ENCODE measurements at places on chromosomes 4 and X.
A peak's percentile ranks its signal among the peaks of the same experiment; 100 is the strongest.

- DNase-seq = no peak
Measured at GRCh38 chr4:75308049-75308448, 206.2 kb downstream of the RCHY1 start.

- DNase-seq = no peak
Measured at GRCh38 chr4:3221184-3221494, 27.8 kb upstream of the MSANTD1 start.

- DNase-seq = peak; percentile 18
Measured at GRCh38 chrX:9148615-9149399, 114.9 kb upstream of the FAM9B start.

DNA sequence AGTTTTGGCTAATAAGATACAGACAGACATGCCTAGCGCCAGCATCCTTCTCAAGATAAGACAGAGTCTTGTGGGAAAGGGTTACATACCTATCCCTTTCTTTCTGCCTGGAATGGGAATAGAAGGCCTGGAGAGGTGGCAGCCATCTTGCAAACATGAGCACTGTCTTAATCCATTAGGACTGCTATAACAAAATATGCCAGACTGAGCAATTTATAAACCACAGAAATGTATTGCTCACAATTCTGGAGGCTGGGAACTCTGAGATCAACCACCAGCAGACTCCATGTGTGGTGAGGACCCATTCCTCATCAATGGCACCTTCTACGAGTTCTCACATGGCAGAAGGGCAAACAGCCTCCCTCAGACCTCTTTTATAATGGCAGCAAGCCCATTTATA lies 26.5 kb upstream of the NEIL3 start:
- DNase-seq = no peak

GRCh38 chrX:21412029-21412428 lies 37.8 kb downstream of the CNKSR2 start:
- DNase-seq = no peak

- DNase-seq = no peak
Measured at GRCh38 chr4:31086756-31087330, 366.7 kb downstream of the PCDH7 start.

- DNase-seq = no peak
Measured at GRCh38 chrX:55648434-55648833, 25.2 kb downstream of the FOXR2 start.

- DNase-seq = no peak
Measured at GRCh38 chr4:98566361-98567008, 91.9 kb downstream of the TSPAN5 start.

DNA sequence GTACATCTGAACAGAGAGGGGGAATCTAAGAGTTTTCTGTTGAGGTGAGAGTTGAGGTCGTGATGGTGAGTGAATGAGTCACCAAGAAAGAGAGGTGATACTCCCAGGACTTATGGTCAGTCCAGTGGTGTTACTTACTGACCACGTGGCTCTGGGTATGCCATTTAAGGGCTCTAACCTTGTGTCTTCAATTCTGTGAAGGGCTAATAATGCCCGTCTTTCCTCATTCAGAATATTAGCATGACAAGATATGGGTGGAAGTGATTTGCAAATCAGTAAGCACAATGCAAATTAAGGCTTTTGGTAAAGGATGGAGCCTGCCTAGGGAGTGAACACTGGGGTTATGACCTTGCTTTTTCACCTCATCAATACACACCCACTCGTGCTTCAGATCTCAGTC lies 75.2 kb downstream of the COQ2 start:
- no peak for DNase-seq

DNA sequence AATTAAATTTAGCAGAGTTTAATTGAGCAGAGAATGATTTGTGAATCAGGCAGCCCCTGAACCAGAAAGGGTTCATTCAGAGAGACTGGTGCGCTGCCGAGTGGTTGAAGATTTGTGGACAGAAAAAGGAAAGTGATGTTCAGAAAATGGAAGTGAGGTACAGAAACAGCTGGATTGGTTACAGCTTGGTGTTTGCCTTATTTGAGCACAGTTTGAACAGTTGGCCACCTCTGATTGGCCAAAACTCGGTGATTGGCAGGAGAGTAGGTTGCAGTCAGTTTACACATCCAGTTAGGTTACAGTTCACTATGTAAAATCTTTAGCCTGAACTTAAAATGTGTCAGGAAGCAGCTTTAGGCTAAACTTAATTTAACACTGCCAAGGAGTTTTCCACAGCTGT lies 14.9 kb downstream of the MID1IP1 start:
- no peak for DNase-seq

- no peak for DNase-seq
Measured at GRCh38 chr4:6891436-6892170, 18.0 kb upstream of the TBC1D14 start.

DNA sequence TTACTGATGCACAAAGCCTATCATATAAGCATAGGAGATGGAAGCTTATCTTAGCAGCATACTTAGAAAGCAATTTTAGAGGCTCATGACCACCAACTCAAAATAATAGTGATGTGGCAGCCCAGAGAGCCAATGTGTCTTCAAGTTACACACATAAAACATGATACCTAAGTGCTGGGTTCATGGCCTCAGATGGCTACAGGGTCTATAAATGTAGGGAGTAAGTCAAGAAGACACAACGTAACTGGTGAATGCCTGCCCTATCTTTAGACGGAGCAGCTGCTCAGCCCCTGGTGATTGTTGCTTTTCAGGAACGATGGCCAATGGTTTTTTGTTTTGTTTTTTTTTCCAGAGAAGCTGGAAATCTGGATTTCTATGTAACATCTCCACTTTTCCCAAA lies 42.8 kb downstream of the RNF150 start:
- no peak for DNase-seq

DNA sequence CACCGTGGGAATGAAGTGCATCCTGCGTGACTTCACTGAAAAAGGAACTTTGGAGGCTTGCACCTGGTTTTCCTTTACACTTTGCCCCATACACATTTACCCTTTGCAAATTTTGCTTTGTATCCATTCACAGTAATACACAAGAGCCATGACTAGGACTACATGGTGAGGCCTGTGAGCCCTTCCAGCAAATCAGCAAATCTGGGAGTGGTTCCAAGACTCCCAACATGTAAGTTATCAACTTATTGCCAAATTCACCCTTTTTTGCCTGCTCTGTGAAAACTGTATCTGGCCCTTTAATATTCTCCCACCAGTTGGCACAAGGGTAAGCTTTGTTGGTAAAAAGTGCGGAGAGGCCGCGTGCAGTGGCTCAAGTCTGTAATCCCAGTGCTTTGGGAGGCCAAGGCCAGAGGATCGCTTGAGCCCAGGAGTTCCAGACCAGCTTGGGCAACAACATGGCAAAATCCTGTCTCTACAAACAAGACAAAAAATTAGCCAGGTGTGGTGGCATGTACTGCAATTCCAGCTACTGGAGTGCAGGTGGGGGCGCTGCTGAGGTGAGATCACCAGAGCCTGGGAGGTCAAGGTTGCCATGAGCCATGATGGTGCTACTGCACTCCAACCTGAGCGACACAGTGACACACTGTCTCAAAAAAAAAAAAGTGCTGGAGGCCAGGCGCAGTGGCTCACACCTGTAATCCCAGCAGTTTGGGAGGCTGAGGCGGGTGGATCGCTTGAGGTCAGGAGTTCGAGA lies 5.0 kb downstream of the PRMT9 start:
- DNase-seq = peak; percentile 74

GRCh38 chrX:130097507-130098209 lies 12.6 kb downstream of the ELF4 start:
- DNase-seq = peak; percentile 16

- DNase-seq = no peak
Measured at GRCh38 chr4:1116838-1117237, 3.5 kb upstream of the RNF212 start.

GRCh38 chr4:40745285-40745984 lies 4.3 kb upstream of the NSUN7 start:
- DNase-seq = no peak

DNA sequence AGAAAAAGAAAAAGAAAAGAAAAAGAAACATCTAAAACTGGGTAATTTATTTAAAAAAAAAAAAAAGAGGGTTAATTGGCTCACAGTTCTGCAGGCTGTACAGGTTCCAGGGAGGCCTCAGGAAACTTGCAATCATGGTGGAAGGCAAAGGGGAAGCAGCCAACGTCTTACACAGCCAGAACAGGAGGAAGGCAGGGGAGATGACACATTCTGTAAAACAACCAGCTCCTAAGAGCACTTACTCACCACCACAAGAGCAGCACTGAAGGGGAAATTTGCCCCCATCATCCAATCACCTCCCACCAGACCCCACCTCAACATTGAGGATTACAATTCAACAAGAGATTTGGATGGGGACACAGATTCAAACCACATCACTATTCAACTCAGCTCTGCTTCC lies 36.8 kb upstream of the TMEM184C start:
- DNase-seq = no peak

DNA sequence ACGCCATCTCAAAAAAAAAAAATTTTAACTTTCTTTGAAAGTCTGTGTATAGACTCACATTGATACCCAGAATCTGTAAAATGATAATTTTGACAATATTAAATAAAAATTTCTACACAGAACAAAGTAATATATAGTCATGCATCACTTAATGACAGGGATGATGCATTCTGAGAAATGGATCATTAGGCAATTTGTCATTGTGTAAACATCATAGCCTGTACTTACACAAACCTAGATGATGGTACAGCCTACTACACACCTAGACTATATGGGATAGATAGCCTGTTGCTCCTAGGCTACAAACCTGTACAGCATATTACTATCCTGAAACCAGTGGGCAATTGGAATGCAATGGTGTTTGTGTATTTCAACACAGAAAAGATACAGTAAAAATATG lies 107.7 kb downstream of the BLTP1 start:
- no peak for DNase-seq

- no peak for DNase-seq
Measured at GRCh38 chrX:91108761-91109160, 325.9 kb upstream of the PABPC5 start.

GRCh38 chrX:80747832-80748231 lies 61.8 kb downstream of the BRWD3 start:
- no peak for DNase-seq

GRCh38 chr4:83751336-83751949 lies 215.5 kb downstream of the GPAT3 start:
- DNase-seq = no peak

DNA sequence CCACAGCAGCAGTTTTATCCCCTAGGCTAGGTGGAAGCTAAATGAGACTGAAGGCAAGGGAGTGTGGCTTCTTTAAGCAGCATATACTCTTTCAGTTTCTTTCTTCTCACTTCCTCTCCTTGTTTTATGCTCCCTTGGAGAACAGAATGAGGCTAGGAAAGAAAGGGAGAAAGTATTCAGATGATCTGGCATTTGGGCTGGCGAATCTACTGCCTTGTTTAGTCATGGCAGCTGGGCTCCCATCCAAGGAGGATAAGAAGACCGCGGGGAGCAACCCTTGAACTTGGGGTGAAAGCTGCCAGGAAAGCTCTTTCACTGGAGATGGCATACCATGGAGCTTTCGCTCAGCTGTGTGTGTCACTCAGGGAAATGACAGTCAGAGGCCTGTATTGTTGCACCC lies 72.1 kb downstream of the ARHGEF38 start:
- no peak for DNase-seq

DNA sequence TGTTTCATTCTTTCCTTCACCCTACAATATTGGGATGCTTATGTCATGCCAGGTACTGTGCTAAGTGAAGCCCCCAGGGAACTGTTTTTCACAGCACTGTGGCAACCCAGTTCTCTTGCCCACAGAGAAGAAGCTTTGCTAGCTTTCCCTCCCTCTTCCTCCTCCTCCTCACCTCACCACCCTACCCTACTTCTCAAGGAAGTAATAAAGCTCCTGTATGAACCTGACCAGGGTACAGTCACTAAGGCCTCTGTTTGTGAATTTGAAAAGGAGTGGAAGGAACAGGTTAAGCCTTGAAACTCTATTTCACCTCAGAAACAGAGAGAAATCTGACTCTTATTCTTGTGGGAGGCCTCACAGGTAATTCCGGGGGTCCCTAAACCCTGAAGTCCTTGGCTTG lies 219.4 kb upstream of the RADX start:
- DNase-seq = no peak

GRCh38 chr4:17814140-17814539 lies 3.4 kb downstream of the NCAPG start:
- no peak for DNase-seq

Measured in WTC11 (cell line).